ENCODE measurements at places on chromosomes 2 and 18. TPM values are rescaled to one million over a fixed set of nuclear protein-coding genes. Genes with fewer than 3 reads are reported as not detected.

- no peak for DNase-seq
Measured at GRCh38 chr2:234071664-234072063, 21.2 kb downstream of the SPP2 start.

DNA sequence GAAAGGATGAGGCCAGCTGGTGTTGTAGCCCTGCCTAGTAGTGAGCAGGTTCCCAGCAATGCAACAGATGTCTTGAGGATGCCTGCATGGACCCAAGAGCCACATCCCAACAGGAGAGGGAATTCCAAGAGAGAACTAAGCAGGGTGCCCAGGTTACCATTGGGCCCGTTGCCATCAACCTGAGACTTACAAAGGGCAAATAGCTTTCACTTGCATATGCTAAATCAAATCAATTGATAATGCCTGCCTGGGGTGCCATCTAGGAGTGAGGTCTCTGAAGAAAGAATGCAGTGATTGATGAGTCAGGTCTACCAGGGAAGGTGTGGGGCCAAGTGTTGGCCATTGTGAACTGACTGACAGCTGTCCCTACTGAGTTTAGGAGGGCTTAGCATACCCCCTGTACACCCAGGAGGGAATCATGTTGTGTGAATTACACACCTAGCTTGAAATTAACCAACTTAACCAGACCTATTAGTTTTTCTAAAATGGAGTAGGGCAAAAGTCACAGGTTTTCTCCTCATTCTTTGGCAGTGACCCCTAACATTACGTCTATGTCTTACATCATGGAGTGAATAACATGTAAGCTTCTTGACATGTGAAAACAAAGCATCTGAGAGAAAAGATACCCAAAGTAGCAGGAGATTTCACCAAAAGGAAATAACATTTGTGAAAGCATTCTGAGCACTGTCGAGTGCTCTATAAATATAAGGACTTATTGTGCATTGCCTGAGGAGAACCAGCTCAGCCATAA lies 32.3 kb downstream of the FHOD3 start:
- no peak for DNase-seq

GRCh38 chr2:215404348-215405012 lies 31.4 kb downstream of the FN1 start:
- no peak for DNase-seq

Gene ASPRV1
- 0.12 TPM for total RNA-seq

Gene PTPRN
- total RNA-seq, result 11.3 TPM

Gene RFX8
- not detected for total RNA-seq

Data from NCI-H460 (cell line).